Fibroblast of skin of back (primary cell): ENCODE measurements at places on chromosomes 2 and 18.
A peak's percentile ranks its signal among the peaks of the same experiment; 100 is the strongest.

DNA sequence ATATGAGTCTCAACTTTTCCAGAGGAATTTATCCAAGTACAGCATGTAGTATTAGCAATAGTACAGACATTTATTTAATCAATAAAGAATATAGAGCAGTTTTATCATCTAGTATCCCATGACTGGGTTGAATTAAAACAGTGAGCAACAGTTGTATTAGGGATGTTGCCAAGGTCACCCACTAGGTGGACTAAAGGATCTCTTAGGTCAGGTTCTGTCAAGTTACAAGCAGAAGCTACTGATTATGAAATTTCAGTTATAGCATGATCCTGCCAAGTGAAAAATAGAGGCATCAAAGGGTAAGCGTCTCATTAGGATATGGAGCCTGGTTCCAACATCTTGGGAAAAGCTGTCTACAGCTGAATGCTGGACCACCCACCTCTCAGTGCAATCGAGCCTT is 52.1 kb upstream of the LAPTM4A start:
- DNase-seq, result peak; percentile 46

GRCh38 chr2:69669666-69670065 is 26.1 kb upstream of the AAK1 start:
- no peak for DNase-seq

- DNase-seq, result no peak
Observed at GRCh38 chr2:155630760-155631159, 701.8 kb downstream of the NR4A2 start.

GRCh38 chr18:39448942-39449341 is 1883.3 kb upstream of the CELF4 start:
- DNase-seq, result peak; percentile 58

DNA sequence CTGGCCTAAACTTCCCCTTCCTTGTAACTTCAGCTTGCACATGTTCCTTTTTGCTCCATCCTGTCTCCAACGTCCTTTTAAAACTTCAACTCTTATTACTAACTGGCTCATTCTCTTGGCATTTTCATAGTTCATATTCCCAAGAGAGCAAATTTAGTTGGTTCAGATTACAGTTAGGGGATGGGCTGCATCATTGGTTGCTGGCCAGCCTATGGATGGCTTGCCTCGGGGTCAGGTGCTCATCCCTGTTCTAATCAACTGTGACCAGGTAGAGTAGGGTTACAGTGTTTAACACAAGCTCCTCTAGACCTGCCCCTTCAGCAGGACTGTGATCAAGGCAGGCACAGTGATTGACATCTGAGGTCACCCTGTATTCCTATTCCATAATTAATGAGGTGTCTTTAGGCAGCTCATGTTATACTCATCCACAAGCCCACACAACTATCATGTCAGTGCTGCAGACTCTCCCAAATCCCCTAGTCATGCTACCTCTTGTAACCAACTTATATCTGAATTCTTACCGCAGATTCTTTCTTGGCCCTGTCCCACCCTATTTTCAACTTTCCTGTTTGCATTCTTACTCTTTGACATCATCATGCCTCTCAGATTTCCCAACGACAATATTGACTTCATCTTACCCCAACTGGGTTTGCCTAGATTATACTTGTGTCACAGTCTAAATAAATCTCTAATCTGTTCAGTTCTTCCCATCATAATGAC is 293.3 kb downstream of the MTX2 start:
- DNase-seq, result peak; percentile 86

- no peak for DNase-seq
Observed at GRCh38 chr2:212428681-212429478, 109.7 kb downstream of the ERBB4 start.

DNA sequence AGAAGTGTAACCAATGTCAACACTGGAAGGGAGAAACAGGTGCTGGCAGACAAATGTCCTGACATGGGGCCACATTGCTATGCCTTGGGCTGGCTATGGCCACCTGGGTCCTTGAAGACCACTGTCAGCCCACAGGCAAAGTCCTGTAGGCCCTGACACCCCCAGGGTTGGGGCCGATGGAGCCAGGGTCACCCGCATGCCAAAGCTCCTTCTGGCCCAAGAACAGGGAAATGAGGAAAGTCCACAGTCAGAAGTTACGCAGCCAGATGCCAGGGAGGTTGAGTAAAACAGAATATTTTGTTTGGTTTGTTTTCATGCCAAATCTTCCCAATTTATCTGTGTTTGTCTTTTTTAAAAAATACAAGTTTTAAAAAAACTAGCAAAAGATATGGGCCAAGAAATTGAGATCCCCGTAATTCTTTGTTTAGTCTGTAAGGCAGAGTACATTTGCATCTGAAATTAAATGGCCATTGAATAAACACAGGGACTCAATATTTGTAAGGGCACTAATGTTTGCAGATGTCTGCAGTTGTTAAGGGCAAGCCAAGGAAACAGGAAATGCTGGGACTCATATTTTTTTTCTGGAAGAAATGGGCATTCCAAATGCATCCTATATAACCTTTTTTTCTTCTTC is 186.4 kb downstream of the FAM210A start:
- DNase-seq, result no peak

DNA sequence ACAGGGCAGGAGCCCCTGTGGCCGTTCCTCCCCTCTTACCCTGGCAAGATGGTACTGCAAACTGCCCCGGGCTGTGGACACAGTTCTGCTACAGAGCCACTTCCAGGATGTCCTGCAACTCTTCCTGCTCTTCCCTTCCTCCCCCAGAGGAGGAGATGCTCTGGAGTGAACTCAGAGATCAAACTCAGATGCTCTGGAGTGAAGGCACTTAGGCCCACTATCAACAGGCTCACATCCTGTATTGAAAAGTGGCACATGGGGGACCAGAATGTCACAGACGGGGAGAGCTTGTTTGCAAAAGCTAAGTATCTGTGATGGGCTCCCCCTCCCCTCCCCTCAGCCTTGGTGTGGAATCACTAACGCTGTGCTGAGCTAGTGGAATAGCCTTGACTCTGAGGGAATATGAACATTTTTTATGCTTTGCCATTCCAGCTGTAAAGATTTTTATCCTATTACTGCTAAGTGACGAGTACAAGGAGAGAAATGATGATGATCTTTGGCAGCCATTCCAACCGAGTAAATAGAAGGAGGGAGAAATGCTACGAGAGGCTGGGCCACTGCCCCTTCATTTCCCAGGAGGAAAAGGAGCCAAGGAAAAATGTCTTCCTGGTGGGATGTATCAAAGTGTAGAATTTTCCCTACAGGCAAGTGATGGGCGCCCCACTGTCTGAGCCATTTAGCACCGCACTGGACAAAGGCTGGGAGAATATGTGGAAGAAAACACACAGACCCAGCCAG is 152.6 kb downstream of the GALNT14 start:
- no peak for DNase-seq

DNA sequence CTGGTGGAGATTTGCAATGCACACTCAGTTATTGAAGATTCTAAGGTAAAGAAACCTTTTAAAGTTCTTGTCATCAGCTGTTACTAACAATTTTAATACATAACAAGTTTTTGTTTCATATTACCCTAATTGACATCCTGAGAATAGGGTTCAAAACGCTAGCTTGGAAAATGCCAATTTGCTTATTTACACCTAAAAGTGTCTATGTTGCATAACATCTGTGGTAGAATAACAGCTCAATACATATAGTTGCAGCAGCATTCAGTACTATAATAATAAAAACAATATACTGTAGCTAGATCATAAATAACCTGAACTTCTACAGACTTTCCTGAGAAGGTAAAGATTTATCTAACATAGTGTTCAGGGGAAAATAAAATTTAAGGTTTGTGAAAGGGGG is 219.0 kb downstream of the OSR1 start:
- no peak for DNase-seq

DNA sequence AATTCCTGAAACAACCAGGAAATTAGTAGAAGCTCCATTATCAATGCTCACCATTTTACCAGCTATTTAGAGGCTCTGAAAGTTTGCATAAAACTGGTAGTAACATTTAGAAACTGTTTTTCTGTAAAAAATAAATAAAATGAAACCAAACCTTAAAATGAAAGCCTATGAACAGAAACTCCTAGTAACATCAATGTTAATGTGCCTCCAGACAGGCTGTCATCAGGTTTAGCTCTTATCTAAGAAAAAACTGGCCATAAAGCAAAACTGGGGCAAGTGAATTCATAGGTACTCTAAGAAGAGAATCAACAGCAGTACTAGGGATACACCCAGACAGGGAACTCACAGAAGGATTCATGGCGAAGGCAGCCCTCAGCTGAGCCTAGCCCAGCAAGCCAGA is 8.0 kb downstream of the E2F6 start:
- no peak for DNase-seq

DNA sequence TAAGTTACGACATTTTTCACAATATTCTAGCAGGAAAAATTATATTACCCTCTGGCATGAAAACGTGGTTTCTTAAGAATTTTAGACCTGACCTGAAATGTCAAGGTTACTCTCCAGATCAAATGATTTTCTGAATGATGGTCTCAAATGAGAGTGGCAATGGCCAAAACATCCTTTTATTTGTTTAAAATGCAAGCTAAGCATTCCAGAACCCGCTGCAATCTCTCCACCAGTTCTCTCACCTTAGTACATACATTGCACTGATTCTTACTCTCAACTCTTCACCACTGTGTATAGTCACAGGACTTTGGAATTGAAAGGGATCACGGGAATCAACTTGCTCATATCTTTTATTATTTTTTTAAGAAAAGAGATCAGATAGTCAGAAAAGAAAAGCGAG is 391.6 kb upstream of the LRATD1 start:
- no peak for DNase-seq

GRCh38 chr2:239884051-239884405 is 141.1 kb downstream of the NDUFA10 start:
- no peak for DNase-seq

DNA sequence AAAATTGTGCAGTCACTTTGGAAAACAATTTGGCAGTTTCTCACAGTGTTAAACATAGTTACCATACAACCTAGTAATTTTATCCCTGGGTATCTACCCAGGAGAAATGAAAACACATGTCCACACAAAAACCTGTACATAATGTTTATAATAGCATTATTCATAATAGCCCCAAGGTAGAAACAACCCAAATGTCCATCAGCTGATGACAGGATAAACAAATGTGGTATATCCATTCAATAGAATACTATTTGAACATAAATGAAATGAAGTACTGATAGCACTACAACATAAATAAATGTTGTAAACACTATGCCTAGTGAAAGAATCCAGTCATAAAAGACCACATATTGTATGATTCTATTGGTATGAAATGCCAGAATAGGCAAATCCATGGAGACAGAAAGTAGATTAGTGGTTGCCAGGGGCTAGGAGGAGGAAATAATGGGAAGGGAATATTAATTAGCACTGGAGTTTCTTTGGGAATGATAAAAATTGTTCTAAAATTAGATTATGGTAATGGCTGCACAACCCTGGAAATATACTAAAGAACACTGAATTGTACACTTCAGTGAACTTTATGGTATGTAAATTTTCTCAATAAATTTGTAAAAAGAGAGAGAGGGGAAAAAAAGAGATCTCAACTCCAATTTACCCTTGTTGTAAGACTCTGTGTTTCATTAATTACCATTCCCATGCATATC is 20.8 kb upstream of the VIT start:
- no peak for DNase-seq

DNA sequence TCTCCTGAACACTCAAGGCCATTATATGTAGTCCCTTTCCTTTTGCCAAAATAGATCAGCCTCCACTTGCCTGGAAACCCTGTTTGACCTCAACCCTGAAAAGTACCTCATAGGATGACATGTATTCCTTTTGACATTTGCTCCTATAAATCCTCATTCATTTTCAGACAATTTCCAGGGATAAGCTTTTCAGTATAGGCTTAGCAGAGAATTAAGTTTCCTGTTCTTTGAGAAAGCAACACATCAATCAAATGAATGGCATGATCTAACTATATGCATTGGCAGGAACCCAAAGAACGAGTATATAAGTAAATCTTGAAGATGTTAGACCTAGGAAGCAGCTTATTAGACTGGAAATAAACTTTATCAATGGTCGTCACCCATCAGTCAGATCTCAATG is 483.0 kb downstream of the CCDC85A start:
- DNase-seq, result no peak

- no peak for DNase-seq
Observed at GRCh38 chr2:100518801-100519200, 44.0 kb upstream of the PDCL3 start.

- DNase-seq, result peak; percentile 27
Observed at GRCh38 chr18:54100920-54101470, 123.5 kb downstream of the MBD2 start.

GRCh38 chr2:20205915-20206524 is 18.9 kb downstream of the SDC1 start:
- DNase-seq, result no peak

DNA sequence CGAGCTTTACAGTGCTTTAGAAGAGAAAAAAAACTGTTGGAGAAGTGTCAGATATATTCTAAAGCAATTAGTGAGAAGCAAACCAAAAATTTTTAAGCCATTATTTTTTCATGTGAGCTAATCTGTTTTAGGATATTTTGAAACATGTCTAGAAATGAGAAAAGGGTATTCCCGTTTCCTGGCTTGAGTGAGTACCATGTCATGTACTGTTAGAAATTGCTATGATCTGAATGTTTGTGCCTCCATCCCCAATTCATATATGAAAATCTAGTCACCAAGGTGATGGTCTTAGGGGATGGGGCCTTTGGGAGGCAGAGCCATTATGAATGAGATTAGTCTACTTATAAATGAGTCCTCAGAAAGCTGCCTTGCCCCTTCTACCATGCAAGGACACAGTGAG is 493.3 kb upstream of the GCFC2 start:
- no peak for DNase-seq

DNA sequence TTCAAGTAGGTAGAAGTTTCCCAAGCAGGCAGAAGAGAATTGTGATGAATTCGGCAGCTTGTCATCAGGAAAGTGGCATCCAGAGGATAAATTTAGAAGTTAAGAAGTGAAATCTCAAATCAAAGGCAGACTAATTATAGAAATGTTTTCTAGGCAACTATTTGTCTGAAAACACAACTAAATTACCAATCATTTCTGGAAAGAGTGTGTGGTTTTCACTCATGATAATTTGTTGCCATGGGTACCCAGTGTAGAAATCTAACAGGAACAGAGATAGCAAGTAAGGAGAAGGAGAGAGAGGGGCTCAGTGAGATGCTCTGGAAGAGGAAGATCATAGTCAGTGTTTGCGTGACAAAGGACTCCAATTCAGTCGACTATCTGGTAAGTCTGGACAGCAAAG is 208.1 kb downstream of the NCKAP5 start:
- DNase-seq, result no peak

DNA sequence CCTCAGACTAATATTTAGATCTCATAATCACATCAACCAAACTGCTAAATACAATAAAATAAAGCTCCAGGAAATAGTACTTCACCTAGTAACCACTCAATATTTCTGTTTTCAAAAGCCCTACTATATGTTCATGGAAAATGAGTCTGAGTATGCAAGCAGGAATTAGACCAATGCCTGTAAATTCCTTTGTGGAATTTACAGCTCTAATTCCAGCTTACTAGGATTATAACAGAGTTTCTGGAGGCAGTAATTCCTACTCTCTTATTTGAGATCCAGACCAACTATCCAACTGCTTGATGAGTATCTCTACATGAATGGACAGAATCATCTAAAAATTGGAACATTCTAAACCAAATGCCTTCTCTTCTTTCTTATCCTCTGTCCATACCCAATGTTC is 11.6 kb downstream of the CDKL4 start:
- peak; percentile 44 for DNase-seq

- no peak for DNase-seq
Observed at GRCh38 chr18:48367557-48367956, 41.6 kb downstream of the ZBTB7C start.
